ENCODE measurements at places on chromosomes 7 and 10.

DNA sequence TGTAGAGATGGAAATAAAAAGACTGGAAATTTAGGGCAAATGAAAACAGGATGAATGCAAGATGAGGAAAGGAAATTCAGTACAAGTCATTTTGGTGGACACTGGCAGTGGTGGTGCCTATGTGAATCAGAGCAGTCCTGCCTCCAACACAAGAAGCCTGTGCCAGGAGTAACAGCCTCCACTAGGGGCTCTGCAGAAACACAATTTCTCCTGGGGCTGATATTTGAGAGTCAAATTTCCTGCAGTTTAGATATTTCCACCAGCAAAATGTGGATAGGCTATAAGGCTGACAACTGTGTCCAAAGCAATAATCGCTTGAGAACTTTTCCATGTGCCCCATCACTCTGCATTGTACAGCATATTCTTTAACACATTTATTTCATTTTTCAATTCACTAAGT, 4.7 kb upstream of the PLXDC2 start:
- no peak for DNase-seq

DNA sequence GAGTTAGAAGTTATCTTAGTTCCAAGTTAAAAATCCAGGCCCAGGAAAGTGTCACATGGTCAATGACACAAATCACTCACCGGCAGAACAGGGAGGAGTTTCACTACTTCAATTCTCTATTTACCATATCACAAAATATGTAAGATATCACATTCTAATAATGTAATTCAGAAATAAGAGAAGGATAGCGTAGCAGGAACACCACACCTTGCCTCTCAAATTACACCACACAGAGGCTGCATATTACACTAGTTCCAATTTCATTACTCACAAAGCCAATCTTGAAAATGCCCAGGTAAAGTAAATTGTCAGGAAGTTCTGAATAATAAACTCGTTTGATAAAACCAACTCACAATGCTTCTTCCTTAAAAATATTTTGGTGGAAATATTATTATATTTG, 169.2 kb downstream of the CTTNBP2 start:
- DNase-seq, result no peak

- no peak for DNase-seq
Observed at GRCh38 chr7:30206491-30206890, 71.7 kb downstream of the MTURN start.

DNA sequence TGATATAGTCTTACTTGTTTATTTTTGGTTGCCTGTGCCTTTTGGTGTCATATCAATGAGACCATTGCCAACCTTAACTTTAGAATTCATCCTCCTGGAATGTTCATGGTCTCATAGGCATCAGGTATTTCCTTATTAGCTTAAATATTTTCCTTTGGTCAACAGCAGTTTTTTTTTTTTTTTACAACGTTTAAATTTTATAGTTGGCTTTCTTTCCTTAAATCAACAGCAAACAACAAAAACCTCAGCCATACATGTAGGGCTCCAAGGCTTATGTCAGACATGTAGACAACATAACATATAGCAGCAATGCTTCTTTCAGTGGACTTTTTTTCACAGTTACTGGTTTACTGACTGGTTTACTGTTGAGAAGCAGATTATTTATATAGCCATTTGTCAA, 22.7 kb downstream of the ENTPD7 start:
- DNase-seq, result no peak

DNA sequence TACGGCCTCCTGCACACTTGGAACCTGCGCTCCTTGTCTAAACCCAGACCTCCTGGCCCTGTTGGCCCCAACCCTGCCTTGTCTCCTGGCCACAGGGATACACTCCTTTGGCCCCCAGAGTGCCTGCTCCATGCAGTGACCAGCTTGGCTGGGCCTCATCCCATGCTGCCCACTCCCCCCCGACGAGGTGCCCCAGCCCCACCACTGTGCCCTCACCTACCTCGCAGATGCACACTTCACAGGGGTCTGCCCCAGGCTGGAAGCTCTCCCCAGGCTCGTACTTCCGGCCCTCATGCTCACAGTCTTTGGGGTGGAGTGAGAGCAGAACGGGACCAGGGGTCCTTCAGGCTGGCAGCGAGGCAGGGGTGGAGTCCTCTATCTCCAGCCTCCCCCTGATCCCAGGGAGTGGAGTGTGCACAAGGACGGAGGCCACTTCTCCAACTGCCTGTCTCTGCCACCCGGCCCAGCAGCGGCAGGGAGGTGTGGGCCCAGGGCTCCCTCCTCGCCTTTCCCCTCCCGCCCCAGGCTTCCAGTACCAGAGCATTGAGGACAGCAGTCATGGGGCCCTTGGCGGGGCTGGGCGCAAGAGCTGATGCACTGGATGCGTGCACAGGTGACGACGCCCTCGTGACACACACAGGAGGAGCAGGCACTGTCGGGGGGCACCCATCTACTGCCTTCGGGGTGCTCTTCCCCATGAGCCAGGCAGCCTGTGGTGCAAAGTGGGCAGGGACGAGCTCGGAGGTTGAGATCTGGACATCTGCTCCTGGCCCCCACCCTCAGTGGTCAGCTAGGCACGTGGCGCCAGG, 22.1 kb downstream of the ATP6V1F start:
- no peak for DNase-seq

GRCh38 chr7:151017953-151018420, 6.3 kb downstream of the ATG9B start:
- peak; percentile 69 for DNase-seq

GRCh38 chr7:85612514-85612913, 425.7 kb upstream of the SEMA3D start:
- DNase-seq, result no peak

- no peak for DNase-seq
Observed at GRCh38 chr10:19947215-19947614, 131.0 kb downstream of the PLXDC2 start.

- no peak for DNase-seq
Observed at GRCh38 chr10:95909561-95909960, 1.8 kb downstream of the CC2D2B start.

- no peak for DNase-seq
Observed at GRCh38 chr7:48518092-48518491, 346.8 kb downstream of the ABCA13 start.

DNA sequence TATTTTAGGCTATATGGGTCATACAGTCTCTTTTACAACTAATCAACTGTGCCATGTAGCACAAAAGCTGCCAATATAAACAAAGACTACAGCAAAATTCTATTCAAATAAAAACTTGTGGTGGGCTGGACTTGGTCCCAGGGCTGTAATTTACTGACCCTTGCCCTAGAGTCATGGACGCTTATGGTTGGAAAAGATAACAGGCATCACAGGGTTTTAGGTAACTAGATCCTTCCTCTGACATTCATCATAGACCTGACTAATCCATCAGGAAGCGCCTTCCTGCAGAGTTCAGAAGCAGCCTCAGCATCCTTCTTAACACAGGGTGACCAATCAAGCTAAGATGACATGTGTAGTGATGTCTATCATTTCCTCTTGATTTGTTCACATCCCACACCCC, 40.2 kb upstream of the GPAM start:
- no peak for DNase-seq

- DNase-seq, result no peak
Observed at GRCh38 chr7:2266911-2267310, 24.9 kb downstream of the NUDT1 start.

- no peak for DNase-seq
Observed at GRCh38 chr7:44057181-44057848, 8.1 kb downstream of the PGAM2 start.

DNA sequence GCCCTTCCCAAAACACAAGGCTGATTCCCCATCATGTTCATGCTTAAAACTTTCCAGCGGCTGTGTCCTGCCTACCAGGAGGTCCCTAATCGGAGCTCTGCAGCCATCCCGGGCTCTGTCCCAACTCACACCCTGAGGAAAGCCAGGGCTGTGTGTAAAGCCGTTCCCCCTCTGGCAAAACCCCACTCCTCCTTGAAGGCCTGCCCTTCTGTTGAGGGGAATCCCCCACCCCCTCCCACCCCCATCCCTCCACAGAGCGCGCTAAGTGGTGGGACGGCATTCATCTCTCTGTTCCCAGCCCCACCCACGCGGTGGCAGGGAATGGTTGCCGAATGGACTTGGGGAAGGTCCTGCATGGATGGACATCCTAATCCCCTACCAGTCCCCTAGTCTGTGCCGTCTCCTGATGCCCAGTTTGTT, 667 bp upstream of the TMEM120A start:
- no peak for DNase-seq

GRCh38 chr10:34786464-34786863, 28.6 kb downstream of the PARD3 start:
- no peak for DNase-seq

- no peak for DNase-seq
Observed at GRCh38 chr7:49400891-49401550, 372.4 kb upstream of the VWC2 start.

- DNase-seq, result peak; percentile 24
Observed at GRCh38 chr7:351256-351655, 61.3 kb downstream of the FOXL3 start.

- no peak for DNase-seq
Observed at GRCh38 chr10:100535338-100535714, 417 bp upstream of the HIF1AN start.

- no peak for DNase-seq
Observed at GRCh38 chr10:14594878-14595525, 179.7 kb downstream of the FAM107B start.

- DNase-seq, result no peak
Observed at GRCh38 chr7:140732416-140732815, 35.9 kb downstream of the NDUFB2 start.

GRCh38 chr7:12013983-12014382, 182.0 kb upstream of the THSD7A start:
- no peak for DNase-seq

DNA sequence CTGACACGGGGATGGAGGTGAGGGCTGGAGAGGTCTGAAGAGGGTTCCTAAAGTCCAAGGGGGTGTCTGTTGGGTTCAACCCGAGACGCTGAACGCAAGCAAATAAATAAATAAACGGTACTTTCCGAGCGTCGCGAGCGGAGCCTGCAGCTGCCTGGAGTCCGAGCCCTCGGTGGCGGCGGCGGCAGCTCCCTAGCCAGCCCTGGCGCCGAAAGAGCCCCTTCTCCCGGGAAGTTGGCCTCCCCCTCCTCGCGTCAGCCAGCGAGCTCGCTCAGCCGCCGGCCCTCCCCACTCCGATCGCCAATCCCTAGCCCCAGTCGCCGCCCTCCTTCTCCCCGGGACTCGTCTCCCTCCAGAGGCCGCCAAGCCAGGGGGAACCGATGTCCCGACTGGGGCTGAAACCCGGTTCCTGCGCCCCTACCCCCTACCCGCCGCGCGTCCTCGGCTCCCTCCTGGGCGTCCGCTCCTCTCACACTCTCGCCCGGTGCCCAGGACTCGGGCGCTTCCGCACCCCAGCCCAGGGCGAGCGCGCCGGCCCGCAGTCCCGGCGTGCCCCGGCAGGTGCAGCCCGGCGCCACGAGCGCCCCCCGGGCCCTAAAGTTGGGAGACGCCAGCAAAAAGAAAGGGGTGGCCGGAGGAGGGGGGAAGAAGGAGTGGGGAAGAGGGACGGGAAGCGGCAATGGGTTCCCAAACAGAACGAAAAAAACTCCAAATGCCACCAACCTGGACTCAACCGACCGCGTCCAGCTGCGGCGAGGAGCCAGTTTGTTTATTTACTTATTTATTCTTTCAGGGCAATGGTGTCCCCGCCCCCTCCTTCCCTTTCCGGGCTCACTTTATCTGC, at the start of gene GFRA1:
GFRA1 (minus strand) TSS at position 767 of the 844 bp plus-strand sequence. CDS start 1,177 bp downstream, outside the sequence.
- DNase-seq, result no peak

DNA sequence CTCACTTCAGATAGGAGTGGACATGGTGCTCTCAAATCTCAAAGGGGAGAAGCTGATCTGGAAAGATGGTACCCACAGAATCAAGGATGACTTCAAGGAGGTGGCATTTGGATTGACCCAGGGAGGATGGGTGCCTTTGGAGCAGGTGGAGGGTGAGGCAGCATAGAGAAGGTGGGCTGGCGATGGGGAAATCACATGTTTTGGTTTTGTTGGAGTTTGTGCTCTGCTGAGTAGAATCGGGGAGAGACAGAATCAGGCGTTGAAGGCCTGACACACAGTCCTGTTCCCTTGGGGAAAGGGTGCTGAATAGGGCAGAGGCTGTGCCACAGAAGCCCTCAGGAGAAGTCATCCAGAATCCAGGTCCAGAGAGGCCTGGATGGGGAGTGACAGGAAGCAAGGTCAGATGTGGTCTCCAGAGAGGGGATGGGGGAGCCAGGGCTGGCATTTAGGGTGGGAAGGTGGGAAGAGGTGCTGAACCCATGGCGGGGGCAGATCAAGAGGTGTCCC, 291.1 kb downstream of the GLRX3 start:
- no peak for DNase-seq

- no peak for DNase-seq
Observed at GRCh38 chr10:30869566-30869965, 162.1 kb downstream of the ZNF438 start.

DNA sequence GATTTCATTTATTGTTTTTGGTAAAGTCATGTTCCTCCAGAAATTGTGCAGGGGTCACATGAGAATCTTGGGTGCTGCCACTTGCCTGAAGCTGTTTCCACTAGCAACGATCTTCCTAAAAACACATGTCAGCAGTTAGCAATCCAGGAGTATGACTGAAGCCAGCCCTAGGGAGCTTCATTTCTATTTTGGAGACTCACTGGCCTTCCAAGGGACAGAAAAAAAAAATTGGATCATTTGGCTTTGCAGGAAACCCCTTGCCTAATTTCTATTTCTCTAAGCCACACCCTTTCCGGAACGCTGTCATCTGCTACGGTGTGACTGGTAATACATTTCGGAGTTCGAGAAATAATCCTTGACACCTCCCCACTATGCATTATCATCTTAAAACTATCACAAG, 204.7 kb downstream of the TAX1BP1 start:
- no peak for DNase-seq

DNA sequence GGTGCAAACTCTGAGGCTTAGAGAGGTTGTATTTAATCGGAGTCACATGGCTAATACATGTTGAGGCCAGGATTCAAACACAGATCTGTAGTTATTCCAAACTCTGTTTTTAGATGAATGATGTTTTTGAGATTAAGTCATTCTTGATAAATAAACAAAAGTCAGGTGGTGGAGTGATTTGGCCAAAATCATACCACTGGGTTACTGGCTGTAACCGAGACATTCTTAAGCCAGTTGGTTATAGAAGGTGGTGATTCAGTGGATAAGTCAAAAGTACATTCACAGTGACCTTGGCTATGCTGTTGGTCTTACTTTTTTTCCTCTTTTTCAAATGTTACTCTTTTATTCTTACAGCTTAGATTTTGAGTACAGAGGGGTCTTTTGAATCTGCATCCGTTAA, 361.4 kb downstream of the KIF20B start:
- no peak for DNase-seq
